ENCODE measurements at places on chromosomes 6 and 20. TPM values are rescaled to one million over a fixed set of nuclear protein-coding genes. Genes with fewer than 3 reads are reported as not detected.

Gene RBM38
- total RNA-seq, result 101 TPM

Gene ARMC12
- 1.3 TPM for total RNA-seq

Gene ACOT13
- total RNA-seq, result 37.3 TPM

Gene NKX2-2
- total RNA-seq, result not detected

Gene TRIM40
- not detected for total RNA-seq

Gene BNIP5
- total RNA-seq, result not detected

Gene GGTLC1
- not detected for total RNA-seq

Gene DAAM2
- total RNA-seq, result not detected

- DNase-seq, result no peak
Observed at GRCh38 chr6:144289006-144289405, 3.9 kb downstream of the UTRN start.

- DNase-seq, result no peak
Observed at GRCh38 chr6:109498052-109498451, 15.0 kb upstream of the ZBTB24 start.

- DNase-seq, result no peak
Observed at GRCh38 chr20:33337119-33337518, 54.1 kb downstream of the BPIFB1 start.

DNA sequence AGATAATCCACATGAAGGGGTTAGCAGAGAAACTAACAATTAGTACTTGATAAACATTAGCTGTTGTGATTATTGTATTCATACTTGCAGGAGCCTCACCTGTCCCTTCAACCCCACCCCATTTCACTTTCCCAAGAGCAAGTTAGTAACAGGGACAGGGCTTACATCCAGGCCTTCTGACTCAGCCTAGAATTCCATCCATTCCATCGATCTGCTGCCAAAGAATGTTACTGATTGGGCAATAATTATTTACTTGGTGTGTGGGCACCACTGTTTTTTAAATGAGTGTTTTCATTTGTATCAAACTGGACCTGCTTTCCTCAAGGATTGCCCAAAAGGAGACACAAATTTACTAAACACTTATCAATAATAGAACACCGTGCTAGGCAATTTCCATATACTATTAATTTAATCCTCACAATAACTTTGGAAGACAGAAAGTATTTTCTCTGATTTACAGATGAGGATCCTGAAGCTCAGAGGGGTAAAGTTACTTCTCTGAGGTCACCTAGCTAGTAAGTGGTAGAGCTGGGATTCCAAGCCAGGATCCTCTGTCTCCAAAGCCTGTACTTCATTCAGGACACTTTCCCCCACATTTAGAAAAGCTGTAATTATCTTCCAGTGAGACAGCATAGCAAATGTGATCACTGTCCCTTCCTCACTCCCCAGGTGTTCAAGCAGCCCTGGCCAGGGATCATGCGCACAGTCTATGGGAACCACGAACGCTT is 32.8 kb downstream of the GSS start:
- DNase-seq, result no peak

DNA sequence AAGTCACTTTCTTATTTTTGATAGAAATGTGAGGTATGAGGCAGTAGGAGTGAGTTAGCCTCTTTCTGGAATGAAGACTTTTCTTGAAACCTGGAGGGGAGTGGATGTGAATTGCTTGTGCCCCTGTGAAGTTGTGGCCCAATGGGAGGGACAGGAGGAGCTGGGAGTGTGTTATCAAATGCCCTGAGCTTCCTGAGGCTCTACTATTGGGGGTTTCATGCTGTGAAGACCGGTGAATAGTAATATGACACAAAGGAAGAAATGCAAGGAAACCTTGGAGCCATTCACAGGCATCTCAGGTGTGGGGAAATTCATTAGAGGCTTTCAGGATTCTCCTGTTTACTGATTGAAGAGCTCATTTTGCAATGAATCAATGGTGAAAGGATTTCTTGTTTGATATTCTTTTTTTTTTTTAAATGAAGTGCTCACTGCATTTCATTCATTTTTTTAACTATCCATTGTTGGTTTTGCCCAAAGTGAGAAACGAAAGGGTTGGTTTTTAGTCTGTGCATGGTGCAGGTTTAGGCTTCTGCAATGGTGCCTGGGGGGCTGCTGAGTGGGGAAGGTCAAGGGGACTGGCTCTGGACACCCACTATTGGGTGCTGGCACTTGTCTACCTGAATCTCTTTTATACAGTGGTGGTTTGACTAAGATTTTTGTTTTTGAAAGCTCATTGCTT is 8.2 kb downstream of the RNF144B start:
- no peak for DNase-seq

Data from activated CD4-positive, alpha-beta T cell treated with anti-CD3 and anti-CD28 coated beads for 36 hours (primary cell).